CD4-positive, alpha-beta T cell treated with Interleukin-15 for 1 hour (primary cell): ENCODE measurements at places on chromosomes 12 and 14.

DNA sequence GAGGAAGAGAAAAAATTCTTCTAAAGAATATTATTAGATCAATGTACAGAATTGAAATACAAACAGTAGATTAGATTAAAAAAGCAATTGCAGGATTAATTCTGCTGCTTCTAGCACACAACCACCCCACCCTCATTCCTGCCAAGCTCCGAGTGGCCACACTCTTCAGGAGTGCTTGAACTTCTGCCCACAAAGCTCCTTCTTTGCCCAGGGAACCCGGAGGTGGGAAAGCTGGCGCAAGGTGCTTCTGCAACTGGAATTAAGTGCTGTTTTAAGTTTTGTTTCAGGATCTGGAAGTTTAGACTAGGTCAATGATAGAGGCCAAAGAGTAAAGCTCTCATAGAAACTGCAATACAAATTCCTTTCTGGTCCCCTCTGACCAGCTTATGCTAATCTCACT is 94.1 kb upstream of the BMP4 start:
- no peak for DNase-seq

- no peak for DNase-seq
Observed at GRCh38 chr12:113069751-113070116, 13.2 kb downstream of the DTX1 start.

DNA sequence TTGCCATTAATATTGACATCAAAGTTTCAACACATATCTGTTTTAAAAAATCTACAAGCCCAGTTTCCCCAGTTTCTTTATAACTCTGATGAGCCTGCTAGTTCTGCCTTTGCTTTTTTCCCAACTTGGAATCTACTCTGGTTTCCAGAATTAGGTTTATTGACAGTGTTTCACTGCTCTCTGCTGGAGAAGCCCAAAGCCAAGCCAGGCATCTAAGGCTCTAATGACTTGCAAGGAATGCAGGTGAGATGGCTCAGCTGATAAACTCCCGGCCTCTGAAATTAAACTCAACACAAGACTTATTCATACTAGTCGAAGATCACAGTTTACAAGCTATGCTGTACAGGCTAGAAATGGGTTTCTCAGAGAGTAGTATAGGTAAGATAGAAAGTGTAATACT is 54.3 kb downstream of the HMGA2 start:
- DNase-seq = no peak

- DNase-seq = no peak
Observed at GRCh38 chr12:41076114-41076513, 112.0 kb upstream of the PDZRN4 start.

- DNase-seq = peak; percentile 55
Observed at GRCh38 chr12:69348162-69348938, at the start of gene LYZ. Gene LYZ (plus strand): TSS chr12:69348381. CDS start chr12:69348409, 28 bp downstream.

- DNase-seq = no peak
Observed at GRCh38 chr12:116962197-116962596, 51.4 kb downstream of the FBXW8 start.

DNA sequence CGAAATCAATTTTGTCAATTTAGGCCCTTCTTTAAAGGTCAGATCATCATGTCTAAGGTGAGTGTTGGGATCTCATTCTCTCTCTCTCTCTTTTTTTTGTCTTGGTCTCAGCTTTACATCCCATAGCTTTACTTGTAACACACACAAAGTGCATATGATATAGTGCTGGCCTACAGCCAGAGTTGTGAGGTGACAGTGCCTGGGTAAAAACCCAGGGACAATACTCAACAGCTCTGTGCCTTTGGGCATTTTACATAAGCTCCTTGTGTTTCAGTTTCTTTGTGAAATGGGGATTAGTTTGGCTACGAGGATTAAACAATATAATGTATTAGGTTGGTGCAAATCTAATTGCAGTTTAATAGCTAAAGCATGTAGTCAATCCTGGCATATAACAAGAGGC is 40.2 kb downstream of the GRIP1 start:
- no peak for DNase-seq

- DNase-seq = no peak
Observed at GRCh38 chr14:77406086-77406485, 17.2 kb downstream of the NOXRED1 start.

GRCh38 chr14:35766700-35767082 is 42.4 kb downstream of the RALGAPA1 start:
- DNase-seq = no peak

DNA sequence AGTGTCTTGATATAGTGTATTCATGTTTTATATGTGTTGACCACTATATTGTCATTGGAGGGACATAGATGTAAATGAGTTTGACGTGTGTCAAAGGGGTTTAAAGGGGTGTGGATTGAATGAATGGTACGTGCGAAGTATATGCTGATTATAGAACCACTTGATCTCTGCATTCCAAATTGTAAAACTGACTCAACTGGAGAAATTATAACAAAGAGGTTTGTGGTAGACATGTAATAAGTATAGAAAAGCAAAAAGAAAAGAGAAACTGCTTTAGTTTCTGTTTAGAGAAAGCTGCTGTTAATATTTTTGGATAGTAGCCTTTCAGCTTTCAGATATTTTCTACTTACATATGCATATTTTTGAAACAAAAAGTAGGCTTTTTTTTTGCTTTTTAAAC is 8.9 kb upstream of the MYRFL start:
- DNase-seq = no peak

DNA sequence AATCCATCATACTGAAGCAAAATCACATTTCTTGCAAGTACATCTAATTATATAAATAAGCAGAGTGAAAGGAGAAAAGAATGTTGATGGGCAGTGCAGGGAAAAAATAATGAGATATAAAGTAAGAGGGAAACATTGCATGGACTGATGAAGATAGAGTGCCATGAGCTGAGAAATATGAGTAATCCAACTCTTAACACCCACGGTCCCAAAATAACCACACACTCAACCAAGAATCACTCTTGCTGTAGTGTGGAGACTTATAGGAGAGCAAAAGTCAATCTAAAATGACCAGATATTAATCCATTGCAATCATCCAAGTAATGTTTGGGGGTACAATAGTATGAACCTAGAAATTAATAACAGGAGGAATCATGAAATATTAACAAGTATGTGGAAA is 40.2 kb downstream of the MYF5 start:
- DNase-seq = no peak

GRCh38 chr12:99529966-99530365 is 117.6 kb upstream of the GARIN6 start:
- DNase-seq = no peak

- DNase-seq = no peak
Observed at GRCh38 chr14:33359288-33359881, 420.7 kb downstream of the NPAS3 start.

DNA sequence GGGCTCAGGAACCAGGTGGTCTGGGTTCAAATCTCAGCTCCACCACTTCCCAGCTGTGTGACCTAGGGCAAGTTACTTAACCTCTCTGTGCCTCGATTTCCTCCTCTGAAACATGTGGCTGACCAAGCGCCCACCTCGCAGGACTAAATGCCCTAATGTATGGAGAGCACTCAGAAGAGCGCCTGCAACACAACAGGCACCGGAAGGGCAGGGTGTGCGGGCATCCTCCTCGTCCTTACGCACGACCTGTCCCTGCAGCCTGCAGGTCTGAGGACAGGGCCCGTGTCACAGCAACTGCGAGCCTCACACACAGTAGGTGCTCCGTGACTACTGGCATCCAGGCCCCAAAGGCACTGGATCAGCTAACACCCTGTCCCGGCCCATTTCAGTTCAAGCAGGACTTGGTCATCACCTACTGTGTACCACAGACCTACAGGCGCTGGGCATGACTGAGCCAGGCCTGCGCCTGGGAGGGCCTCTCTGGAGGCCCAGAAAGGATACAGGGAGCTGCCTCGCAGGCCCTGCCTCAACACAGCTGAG is 131.5 kb downstream of the NCOR2 start:
- no peak for DNase-seq

DNA sequence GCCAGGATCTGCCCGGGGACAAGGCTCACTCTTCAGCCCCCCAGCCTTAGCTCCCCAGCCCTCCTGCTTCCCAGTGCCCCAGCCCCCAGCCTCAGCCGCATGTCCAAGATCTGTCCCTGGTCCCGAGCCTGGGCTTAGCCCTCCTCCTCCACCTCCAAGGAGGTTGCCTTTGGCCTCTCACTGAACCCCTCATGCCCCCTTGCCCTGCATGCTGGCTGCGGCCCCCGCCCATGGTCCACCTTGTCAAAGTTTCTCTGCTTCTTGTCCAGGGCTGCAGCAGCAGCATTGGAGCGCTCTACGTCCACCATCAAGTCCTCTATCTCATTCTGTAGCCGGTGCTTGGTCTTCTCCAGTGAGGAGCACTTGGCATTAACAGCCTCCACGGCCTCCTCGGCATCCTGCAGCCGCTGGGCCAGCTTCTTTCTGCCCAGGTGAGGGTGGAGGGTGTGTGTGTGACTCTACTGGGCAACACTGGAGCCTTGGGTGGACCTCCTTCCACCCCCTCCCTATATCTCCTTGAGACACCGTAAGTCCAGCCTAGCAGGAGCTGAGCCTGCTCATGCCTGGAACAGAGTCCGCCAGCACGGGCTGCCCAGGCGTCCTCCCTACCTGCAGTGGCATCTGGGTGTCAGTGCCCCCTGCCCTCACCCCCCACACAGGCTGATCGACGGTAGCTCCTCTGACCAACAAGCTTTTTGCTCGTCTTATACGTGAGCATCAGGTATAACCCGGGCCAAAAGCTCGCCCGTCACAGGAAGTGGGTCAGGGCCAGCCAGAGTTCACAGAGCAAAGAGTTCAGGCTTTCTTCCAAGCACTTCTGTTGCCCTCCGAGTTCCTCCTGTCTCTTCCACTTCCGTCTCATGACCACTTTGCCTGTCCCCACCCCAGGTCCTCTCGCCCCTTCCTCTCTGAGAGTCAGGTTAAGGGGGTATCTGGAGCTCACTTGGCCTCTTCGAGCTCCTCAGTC is 11.4 kb downstream of the CMTM5 start:
- no peak for DNase-seq

DNA sequence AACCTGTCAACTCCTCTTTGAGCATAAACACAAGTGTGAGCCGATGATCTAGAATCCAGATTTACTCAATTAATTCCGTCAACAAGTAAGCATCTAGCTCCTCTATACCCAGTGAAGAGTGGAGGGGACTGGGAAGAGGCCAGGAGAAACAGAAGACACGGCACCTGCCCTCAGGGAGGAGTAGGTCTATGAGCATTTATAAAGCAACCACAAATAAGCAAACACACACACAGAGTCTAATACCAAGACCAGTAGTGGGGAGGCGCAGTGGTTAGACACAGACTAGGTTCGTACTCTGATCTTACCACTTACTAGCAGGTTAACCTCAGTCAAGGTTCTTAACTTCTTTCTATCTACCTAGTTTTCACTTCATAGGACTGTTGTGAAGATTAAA is 5.9 kb upstream of the FOXN3 start:
- no peak for DNase-seq

DNA sequence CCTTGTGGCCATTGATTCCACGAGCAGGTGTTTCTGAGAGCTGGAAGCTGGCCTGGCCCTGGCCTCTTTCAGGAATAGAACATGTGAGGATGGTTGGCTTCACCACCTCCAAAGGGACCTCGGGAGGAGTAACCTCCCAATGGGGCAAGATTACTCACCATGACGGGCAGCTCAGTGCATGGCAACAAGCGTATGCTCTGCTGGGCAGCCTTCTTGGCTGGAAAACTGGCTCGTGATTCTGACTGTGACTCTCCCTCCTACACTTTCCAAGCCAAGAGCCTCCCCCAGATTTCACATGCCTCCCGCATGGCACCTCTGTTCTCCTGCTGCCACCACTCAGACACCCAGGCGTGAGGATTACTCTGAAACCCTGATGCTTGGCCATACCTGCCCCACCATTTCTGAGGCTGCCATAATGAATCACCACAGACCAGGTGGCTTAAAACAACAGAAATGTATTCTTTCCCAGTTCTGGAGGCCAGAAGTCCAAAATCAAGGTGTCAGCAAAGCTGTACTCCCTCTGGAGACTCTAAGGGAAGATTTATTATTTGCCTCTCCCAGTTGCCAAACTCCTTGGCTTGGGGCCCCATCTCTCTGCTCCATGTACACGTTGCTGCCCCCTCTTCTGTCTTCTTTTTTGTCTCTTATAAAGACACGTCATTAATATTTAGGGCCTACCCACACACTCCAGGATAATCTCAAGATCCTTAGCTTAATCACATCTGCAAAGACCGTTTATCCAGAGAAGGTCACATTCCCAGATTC is 215.9 kb downstream of the CHST11 start:
- DNase-seq = no peak

- DNase-seq = no peak
Observed at GRCh38 chr14:98949051-98949450, 322.9 kb downstream of the BCL11B start.

DNA sequence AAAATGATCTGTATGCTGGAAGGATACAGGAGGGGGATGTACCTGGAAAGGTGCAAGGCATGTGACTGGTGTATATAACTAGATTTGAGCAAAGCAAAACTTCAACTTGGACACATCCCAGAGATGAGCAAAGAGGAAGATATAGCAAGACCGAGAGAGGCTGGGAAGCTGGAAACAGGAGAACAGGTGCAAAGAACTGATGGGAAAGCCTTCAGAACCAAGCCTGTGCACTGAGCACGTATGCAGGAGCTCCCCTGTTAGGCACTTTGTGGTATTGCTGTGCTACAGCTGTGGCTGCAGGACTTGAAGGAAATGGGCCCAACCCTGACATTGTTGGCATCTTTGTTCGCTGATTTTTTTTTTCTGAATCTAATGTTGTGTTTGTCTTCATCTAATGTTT is 120.7 kb upstream of the PWP1 start:
- no peak for DNase-seq

DNA sequence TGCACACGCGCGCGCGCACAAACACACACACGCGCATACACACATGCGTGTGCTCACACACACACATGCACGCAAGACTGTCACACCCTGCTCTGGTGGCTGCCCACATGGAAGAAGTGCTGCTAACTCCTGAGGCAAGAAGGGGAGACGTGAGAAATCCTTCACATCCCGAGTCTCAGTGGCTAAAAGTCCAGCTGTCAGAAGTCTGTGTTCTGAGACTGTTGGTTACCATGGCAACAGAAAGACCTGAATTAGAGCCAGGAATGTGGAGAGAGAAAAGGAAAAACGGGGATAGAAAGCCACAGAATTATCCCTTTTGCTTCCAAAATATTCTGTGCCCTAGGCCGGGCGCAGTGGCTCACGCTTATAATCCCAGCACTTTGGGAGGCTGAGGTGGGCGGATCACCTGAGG is 71.2 kb downstream of the PPFIBP1 start:
- DNase-seq = no peak

GRCh38 chr12:62282057-62282774 is 22.0 kb downstream of the USP15 start:
- no peak for DNase-seq
